ENCODE measurements at places on chromosomes 1 and 21.

GRCh38 chr1:168112673-168113305 is 23.9 kb downstream of the GPR161 start:
- no peak for DNase-seq

DNA sequence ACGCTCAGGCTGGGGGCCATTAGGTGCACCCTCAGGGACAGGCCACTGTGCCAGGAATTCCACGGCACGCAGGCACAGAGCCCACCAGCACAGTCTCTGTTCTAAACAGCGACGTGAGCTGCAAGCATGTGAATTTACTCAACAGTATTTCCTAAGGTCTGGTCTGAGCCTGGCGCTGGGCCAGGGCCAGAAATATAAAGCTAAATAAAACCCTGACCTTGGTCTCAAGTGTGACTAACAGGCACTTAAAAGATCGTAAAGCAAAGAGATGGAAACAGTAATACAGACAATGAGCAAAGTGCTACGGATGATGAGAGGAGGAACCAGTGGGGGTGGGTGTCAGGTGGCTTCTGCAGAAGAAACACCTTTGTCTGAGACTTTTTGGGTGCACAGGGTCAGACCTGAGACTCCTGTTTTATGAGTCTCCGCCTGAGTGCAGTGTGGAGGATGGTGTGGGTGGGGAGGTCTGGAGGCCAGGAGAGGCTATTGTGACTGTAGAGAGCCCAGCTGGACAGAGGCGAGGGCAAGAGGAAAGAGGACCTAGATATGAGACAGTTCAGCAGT is 53.4 kb upstream of the EDN2 start:
- DNase-seq, result no peak

- DNase-seq, result no peak
Measured at GRCh38 chr1:67627906-67628305, 57.1 kb upstream of the GADD45A start.

GRCh38 chr1:86468501-86468977 is at the start of gene CLCA1:
Gene CLCA1 (plus strand): TSS chr1:86468927. CDS start chr1:86468972, 45 bp downstream.
- DNase-seq, result no peak

DNA sequence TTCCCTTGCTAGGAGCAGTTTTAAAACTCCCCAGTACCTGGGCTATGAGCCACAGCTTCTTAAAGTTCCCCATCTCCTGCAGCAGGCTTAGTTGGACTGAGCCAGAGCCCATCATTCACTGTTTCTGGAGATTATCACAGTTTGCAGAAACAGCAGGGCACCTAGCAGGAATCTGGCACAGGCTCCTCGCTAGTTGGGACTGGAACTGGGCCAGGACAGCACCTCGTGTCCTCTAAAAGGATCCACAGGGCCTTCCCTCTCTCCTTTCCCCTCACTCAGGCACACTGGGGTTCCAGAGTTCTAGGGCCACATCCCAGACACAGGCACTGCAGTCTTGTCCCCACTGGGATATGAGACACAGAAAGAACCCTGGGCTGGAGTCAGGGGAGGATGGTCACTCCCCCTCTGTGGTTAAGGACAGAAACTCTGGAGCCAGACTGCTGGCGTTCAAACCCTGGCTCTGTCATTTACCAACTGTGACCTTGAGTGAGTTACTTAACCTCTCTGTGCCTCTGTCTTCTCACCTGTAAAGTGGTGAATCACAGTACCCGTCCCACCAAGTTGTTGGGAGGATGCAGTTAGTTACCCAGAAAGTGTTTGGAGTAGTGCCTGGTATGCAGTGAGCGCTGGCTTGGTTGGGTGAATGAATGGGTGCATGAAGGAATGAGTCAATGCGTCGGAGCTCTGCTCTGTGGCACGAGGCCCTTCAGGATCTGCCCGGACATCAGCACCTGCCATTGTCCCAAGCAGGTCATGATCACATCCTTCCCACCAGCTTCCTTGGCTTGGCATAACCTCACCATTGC is 18.8 kb upstream of the ECE1 start:
- no peak for DNase-seq

- no peak for DNase-seq
Measured at GRCh38 chr1:240004086-240004749, 87.5 kb upstream of the FMN2 start.

GRCh38 chr1:232244426-232244825 is 385.5 kb downstream of the SIPA1L2 start:
- DNase-seq, result no peak

DNA sequence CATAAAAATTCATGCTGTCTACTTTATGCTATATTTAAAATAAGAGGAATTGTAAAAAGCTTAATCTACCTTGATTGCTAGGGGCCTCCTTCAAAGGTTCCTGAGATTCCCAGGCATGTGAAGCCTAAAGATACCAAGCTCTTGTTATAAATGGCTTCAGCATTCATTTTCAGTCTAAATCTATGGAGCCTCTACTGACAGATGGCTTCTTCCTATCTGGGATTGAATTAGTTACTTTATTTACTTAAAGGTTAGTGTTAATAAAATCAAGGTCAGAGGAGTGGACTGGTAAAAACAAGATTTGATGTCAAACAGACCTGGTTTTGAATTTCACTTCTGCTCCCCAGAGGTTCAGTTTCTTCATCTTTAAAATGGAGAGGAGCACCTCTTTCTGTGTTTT is 93.7 kb downstream of the TNNI3K start:
- DNase-seq, result no peak

- DNase-seq, result no peak
Measured at GRCh38 chr1:208230668-208231529, 13.3 kb downstream of the PLXNA2 start.

Measured in activated CD8-positive, alpha-beta memory T cell treated with anti-CD3 and anti-CD28 coated beads, Interleukin-2, amount 10 ng/mL, durations not matched to agents 7 days and 5 days (primary cell).